Left colon (tissue), 2 donors: ENCODE measurements at places on chromosomes 3 and 15. TPM values are rescaled to one million over a fixed set of nuclear protein-coding genes. Genes with fewer than 3 reads are reported as not detected.

- no peak for DNase-seq
These were observed 192.8 kb downstream of the ARPP21 start for GRCh38 chr3:35832140-35832571.

Gene LMOD3
- total RNA-seq, result 0.17 TPM

DNA sequence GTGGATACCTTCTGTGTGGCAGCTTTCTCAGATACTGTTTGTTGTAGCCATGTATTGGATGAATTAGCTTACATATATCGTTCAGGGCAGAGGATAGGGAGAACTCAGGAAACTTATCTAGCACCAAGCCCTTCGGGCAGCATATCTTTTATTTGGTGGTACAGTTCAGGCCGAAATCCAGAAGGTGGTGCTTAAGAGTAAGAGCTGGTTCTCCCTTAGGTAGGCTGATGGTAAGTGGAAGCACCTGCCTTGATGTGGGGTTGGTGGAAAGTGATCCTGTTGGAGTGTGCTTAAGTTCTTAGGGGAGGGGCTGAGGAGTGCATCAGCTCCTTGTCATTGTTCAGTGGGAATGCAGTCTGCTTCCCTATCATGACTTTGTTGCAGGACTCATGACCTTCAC, 187.5 kb downstream of the DOCK3 start:
- no peak for DNase-seq

DNA sequence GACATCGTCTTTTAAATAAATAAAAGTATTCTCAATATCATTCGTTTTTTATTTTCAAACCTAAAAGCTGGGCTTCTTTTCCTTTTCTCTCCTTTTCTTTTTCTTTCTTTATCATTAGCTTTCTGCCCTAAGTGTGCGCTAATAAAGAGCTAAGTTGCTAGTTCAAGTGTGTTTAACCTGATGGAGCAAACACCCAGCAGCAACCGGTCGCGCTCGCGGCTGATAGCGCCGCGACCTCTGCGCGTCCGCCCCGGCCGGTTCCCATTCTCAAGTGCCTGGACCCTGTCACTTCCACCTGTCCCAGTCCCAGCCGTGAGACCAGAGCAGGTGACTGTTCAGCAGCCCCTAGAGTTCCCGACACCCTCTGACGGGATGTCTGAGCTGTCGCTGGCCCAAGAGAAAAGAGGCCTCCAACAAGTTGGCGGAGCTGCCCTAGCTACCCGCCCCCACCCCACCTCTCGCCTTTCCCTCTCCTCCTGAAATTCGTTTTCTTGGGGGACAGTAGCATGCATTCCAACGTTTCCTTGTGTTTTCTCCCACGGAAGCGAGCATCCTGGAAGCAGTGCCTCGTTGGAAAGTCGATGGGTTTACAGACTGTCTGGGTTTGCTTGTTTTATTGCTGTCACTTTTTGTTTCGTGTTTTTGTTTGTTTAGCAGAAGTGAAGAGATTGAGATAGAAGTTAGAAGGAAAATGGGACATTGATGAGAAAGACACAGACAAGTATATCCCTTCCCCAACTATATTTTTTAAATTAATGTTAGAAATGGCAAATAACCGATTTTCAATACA, 3.1 kb upstream of the MECOM start:
- DNase-seq, result peak; percentile 17

GRCh38 chr3:128803307-128803706, 76.1 kb upstream of the ACAD9 start:
- DNase-seq, result no peak

- no peak for DNase-seq
These were observed 427.4 kb downstream of the LPP start for GRCh38 chr3:188581365-188581764.

- no peak for DNase-seq
These were observed 166.3 kb downstream of the NECTIN3 start for GRCh38 chr3:111237946-111238345.

GRCh38 chr3:110878692-110879091, 192.9 kb upstream of the NECTIN3 start:
- DNase-seq, result no peak

Gene POLQ
- 3.0 TPM for total RNA-seq

- DNase-seq, result no peak
These were observed 17.3 kb upstream of the LRIG1 start for GRCh38 chr3:66518126-66518525.
